T-helper 17 cell (primary cell): ENCODE measurements at places on chromosomes 7 and 10.

GRCh38 chr10:123840714-123841113 is 50.9 kb downstream of the CPXM2 start:
- DNase-seq = no peak

DNA sequence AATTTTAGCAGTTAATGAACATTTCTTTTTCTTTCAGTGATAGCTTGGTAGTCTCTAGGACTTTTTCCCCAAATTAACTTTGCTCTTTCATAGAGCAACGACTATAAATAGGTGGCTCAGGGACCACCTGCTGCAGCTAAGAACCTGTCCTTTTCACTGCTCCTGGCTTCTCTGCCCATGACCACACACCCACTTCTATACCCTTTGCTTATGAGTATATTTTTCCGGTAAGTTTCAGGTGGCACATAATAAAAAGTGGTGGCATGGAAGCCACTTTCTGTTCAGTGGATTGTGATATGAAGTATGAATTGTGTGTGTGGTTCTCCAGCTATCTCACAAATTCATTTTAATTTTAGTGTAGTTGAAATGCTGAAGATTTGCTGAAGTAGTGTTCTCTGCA is 1.2 kb downstream of the ING3 start:
- no peak for DNase-seq

DNA sequence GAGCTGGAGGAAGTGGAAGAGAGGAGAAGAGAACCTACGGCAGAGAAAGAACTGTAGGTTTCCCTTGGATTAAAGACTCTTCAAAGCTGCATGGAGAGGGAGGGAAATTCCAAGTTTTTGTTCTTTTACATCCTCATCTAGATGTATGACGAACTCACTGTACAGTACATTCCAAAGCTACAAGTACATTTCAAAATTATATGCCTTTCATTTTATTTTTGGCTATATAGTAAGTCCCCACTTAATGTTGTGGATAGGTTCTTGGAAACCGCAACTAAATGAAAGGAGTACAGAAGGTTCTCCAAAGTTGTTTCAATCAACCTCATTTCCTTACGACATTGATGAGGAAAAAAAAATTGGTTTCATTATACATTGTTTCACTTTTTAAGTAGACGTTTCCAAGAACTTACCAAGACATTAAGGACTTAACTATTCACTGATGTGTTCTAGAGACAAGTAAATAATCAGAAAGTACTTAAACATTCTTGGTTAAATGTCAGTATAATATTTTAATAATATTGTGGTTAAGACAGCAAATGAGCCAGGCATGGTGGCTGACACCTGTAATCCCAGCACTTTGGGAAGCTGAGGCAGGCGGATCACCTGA is 16.1 kb upstream of the JMJD1C start:
- DNase-seq = no peak

DNA sequence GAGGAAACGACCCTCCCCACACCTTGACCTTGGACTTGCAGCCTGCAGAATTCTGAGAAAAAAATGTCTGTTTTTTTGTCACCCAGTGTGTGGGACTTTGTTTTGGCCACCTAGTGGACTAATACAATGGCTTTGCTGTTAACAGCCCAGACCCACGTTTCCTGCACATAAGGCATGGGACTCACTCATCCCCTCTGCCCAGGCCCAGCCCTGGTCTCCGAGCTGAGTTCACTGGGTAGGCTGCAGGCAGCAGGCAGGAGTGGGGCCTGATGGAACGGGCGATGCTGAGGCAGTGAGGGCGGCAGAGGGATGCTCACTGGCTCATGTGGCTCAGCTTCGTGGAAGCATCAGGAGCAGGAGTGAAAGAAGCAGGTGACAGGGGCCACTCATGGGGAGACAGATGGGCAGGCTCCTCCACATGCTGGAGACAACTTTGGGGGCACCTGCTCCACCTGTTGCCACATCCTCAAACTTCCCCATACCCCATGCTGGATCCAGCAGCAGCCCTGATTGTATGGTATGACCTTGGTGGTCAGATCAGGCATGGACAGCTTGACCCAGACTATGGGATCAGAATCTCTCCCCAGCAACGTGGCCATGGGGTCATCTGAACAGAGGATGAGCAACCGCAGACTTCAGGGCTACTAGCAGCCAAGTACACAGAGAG is 65.8 kb upstream of the ANTXRL start:
- no peak for DNase-seq

DNA sequence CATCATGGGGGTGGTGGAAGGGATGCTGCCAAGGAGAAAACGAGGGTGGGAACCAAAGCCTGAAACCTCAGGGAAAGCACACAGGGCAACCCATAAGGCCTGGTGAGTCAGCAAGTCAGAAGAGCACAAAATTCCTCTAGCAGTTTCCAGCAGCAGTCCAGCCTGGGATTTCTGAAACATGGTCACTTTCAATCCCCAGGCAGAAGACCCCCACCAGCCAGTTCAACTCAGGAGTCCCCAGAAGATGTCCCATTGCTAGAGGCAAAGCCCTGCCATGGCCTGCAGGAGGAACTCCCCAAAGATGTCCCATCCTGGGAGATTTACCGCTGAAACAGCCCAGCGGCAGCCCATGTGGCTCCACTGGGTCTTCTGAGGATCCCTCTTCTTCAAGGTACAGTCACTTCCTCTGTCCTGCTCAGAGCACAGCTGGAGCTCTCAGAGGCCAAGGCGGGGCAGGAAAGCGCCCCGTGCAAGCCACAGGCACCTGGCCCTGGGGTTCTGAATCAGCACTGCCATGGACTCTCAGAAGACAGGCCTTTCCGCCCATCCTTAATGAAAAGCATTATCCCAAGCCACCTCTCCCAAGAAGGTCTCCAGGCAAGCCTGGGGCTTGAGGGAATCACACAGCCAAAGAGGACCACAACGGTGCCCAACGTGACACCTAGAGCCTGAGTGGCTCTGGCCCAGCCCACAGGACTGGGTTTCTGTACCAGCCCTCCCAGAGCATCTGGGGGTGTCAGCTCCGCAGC is 196.9 kb downstream of the GRID1 start:
- no peak for DNase-seq
